ENCODE measurements at places on chromosomes 5 and 9.

DNA sequence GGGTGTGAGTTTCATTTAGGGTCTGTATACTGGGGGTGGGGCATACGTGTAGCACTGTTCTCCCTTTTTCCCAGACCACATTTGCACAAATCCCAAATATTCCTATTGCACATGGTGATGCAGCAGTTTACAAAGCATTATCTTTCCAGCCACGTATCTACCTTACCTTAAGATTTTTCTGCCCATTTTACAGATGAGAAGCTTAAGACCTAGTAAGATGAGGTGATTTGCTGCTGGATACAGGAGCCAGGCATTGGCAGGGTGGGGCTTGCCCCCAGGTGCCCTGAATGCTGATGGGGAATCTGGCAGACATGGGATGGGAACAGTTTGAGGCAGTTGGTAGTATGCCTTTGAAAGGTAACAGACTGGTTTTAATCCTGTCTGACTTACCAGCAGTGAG is 12.5 kb downstream of the LHX2 start:
- no peak for DNase-seq

- DNase-seq, result peak; percentile 16
Measured at GRCh38 chr9:22098643-22099332, 89.7 kb upstream of the CDKN2B start.

- DNase-seq, result no peak
Measured at GRCh38 chr9:93488244-93488643, 34.9 kb upstream of the FAM120AOS start.

- DNase-seq, result no peak
Measured at GRCh38 chr5:37088009-37088408, 161.2 kb downstream of the CPLANE1 start.

GRCh38 chr9:126872516-126872915 is 12.1 kb downstream of the ZBTB34 start:
- no peak for DNase-seq

DNA sequence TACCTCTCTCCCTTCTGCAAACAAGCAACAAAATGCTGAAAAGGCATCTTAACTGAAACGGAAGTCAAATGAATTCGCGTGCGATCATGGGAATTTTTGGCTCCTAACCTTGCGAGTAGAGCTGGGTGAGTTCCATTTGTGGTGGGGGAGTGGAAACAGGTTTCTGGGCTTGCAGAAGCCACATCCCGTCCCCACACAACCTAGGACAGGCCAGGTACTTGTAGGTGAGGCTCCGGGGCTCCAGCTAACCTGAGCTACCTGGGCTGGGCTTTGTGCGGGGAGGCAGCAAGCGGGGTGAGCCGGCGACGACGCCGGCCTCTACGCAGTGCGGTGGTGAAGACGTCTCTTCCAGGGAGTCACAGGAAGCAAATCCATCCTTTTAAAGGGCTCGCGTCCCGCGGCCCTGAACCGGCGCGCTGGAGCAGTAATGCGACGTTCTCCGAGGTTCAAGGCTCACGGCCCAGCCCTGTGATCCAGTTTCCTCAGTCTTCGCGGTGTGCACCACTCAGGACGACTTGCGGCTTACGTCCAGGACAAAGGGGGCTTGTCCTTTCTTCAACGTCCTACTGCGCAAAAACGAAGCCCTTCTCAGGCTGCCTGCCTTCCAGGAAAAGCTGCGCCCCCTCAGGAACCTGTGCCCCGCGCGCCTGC is 567 bp upstream of the SPIN1 start:
- peak; percentile 50 for DNase-seq

- DNase-seq, result no peak
Measured at GRCh38 chr5:45060724-45061123, 252.0 kb downstream of the MRPS30 start.

DNA sequence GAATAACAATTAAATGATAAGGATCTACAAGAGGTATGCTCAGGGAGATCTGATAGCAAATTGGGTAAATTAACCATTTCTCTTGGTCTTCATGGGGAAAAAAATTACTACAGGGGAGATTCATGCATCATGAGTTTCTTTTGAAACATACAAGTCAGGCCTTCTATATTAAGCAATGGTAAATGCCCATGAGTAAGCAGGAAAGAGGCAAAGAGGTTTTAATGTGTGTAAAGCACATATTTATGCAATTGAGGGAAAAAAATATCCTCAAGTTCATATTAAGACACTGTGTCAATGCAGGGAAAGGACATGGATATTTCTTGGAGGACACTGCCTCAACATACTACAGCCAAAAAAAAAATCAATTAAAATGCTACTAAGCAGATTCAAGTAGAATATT is 73.4 kb upstream of the NR4A3 start:
- no peak for DNase-seq

- no peak for DNase-seq
Measured at GRCh38 chr5:57448751-57449150, 33.9 kb downstream of the ACTBL2 start.

DNA sequence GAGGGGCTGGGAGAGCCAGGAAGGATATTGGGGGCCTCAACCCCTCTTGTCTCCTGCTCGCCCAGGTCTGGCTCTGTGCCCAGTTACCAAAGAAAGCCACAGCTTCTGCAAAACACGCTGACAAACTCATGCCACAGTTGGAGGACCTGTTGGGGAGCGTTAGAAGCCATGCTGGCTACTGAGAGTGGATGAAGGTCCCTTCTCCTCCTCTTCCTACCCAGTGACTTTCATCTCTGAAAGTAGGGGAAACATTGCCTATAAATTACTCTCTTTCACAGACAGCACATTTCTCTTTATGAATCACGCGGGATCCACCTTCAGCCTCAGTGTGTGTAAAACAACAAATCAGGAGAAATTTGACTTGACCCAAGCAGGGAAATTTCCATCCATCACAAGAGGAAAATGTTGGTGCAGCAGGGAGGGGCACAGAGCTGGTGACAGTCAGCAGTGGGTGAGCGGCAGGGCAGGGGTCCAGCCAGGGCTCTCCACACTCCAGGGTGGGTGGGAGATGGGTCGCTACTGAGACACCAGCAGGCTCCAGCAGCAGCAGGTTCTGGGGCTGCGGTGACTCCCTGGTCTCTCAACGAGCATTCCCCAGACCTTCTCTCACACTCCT is 181.9 kb downstream of the FGF18 start:
- DNase-seq, result no peak

- DNase-seq, result no peak
Measured at GRCh38 chr5:12258549-12258948, 354.3 kb upstream of the CTNND2 start.

GRCh38 chr5:163401271-163401670 is 36.1 kb upstream of the CCNG1 start:
- no peak for DNase-seq

GRCh38 chr5:172624083-172624995 is 16.7 kb upstream of the NEURL1B start:
- DNase-seq, result no peak

Data from C1 segment of cervical spinal cord (tissue), 14 donors.